NCI-H774 (cell line): ENCODE measurements at places on chromosomes 12 and 14.

GRCh38 chr12:53211476-53212381 lies 4.7 kb upstream of the ITGB7 start:
- DNase-seq = no peak

DNA sequence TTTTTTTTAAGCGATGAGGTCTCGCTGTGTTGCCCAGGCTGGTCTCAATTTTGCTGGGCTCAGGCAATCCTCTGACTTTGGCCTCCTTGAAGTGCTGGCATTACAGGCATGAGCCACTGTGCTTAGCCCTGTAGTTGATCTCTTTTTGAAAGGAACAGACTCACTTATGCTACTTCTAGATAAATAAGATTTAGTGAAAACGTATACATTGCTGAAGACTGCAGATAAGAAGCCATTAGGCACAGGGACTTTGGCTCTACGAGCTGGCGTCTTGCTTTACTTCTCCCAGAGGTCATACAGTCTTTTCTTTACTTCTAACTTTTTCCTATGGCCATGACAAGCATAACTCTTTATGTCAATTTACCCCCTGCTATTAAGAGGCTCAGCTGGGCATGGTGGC lies 9.4 kb downstream of the PTGR2 start:
- DNase-seq = no peak

DNA sequence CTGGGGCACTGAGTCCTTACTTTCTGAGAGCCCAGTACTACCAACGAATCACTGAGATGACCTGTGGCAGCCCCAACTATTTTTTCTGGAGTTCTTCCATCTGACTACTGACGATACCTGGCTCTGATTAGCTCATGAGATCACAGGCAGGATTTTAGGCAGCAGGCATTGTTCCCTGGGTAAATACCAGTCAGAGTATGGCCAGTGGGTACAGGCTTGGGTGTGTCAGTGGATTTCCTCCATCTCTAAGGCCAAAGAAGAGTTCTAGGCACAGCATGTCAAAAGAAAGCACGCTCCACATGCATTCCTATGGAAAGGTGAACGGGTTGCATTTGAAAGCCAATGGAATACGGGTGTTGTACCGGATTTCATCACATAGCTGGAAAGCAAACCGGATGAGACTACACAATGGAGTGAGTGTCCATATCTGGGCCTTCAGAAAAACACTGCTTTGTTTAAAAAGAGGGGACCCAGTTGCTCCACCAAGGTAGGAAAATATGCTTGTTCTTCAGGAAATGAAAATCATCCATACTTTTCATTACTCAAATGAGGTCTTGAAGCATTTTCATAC lies 55.0 kb downstream of the PAX9 start:
- DNase-seq = peak; percentile 22

DNA sequence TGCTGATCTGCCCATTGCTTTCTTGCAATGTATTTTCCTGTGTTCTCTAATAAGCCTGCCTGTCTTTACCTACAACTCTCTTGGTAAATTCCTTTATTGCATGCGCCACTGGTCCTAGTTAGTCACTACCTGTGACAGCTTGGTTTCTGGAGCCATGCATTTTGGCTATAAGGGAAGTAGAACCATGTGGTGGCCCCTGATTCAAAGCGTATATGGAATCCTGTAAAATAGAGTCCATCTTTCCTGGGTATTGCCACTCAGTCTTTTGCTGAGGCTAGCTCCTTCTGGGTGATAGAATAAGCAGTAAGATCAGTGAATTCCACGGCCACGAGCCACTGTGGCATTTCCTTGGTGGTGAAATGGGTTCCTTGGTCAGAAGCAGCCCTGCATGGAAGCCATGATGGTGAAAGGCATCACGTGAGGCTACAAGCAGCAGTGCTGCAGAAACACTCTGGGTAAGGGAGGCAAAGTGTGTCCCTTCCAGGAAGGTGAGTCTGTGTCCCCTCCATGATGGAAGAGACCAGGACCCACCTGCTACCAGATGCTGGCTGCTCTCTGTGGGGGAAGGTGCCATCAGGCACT lies 19.6 kb downstream of the TNFAIP2 start:
- no peak for DNase-seq

DNA sequence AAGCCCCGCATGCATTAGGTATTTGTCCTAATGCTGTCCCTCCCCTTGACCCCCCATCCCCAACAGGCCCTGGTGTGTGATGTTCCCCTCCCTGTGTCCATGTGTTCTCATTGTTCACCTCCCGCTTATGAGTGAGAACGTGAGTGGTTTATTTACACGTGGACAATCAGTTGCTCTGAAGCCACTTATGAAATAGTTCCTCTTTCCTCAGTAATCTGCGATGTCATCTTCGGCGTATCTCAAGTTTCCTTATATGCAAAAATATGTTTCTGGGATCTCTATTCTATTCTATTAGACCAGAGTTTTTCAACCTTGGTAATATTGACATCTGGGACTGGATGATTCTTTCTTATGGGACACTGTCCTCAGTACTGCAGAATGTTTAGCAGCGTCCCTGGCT lies 56.0 kb upstream of the DCD start:
- DNase-seq = no peak

DNA sequence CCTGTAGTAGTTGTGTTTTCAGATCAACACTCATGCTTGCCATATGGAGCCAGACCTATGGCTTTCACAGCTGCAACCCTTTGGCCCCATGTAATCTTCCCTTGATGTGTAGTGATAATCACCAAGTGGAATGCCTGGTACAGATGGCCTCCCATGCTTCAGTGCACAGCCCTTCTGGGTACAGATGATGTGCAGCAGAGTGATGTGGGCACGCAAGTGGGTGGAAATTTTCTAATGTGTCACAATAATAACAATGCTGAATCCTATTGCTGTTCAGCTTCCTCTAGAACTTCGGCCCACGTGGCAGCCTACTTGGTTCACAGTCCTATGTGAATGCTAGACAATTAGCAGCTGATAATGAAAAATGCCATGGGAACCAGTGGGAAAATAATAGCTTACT lies 188.1 kb downstream of the SNAPC1 start:
- no peak for DNase-seq

DNA sequence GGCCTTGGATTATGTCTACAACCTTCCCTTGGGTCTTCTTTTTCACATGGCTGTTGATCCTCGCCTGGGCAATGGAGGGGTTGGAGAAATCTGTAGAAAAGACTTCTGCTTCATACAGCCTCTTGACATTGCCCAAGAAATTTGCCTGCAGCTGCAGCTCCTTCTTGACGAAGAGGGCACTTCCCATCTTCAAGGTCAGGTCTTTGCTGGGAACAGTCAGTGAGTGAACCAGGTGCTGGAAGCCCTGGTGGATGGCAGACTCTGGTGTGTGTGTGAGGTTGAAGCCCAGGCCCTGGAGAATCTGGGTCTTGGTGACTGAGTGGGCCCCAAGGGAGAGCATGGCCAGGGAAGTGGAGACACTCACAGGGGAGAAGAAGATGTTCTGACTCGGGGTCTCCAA lies 6.7 kb downstream of the SERPINA9 start:
- no peak for DNase-seq

DNA sequence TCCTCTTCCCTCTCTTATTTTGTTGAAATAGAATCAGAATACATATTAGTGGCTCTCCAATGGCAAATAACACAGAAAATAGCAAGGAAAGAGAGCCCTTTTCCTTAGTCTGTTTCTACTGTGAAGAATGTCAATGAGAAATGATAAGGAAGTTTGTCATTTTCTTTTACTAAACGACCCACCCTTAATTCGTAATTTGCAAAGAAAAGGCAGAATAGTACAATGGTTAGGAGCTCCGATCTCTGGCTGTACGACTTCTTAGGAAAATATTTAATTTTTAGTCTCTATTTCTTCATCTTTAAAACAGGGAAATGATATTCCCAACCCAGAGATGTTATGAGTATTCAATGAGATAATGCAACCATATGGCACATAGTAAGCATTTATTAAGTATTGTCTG lies 6.0 kb downstream of the PAX9 start:
- DNase-seq = no peak

DNA sequence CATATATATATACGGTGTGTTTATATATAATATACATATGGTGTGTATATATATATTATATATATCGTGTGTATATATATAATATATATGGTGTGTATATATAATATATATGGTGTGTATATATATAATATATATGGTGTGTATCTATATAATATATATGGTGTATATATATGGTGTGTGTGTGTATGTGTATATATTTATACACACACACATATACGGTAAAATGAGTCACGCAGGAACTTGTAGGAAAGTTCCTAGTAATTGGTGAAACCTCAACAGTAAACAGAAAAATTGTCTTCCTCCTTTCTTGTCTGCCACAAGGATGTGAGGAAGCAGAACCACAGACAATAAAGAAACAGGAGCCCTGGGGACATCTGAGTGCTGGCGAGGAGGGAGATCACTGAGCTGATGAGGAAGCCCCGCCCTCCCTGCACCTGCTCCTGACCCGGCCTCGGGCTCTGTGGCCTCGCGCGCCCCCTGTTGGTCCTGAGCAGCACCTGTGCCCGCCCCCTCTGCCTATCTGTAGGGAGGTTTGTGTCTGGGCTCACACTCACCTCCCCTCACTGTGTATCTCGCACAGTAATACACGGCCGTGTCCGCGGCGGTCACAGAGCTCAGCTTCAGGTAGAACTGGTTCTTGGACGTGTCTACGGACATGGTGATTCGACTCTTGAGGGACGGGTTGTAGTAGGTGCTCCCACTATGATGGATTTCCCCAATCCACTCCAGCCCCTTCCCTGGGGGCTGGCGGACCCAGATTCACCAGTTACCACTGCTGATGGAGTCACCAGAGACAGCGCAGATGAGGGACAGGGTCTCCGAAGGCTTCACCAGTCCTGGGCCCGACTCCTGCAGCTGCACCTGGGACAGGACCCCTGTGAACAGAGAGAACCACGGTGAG lies 1079.4 kb downstream of the TMEM121 start:
- no peak for DNase-seq

GRCh38 chr12:32183650-32184049 lies 77.0 kb downstream of the BICD1 start:
- no peak for DNase-seq

DNA sequence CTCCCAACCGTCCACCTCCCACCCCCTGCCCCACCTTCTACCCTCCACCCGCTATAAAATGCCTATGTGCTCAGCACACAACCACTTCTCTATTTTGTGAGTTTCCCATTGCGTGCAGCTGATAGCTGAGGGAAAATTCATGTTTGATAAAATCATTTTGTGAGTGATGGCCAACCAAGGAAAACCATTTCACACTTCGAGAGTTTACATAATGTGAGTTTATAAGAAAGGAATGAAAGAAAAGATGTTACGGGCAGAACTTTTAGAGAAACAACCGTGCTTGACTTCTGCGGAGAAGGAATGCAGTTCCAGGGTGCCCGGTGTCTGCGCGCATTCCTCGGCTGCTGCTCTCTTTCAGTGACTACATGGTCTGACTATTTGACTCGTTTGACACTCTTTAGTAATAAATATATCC lies 140.9 kb downstream of the EFCAB11 start:
- no peak for DNase-seq

DNA sequence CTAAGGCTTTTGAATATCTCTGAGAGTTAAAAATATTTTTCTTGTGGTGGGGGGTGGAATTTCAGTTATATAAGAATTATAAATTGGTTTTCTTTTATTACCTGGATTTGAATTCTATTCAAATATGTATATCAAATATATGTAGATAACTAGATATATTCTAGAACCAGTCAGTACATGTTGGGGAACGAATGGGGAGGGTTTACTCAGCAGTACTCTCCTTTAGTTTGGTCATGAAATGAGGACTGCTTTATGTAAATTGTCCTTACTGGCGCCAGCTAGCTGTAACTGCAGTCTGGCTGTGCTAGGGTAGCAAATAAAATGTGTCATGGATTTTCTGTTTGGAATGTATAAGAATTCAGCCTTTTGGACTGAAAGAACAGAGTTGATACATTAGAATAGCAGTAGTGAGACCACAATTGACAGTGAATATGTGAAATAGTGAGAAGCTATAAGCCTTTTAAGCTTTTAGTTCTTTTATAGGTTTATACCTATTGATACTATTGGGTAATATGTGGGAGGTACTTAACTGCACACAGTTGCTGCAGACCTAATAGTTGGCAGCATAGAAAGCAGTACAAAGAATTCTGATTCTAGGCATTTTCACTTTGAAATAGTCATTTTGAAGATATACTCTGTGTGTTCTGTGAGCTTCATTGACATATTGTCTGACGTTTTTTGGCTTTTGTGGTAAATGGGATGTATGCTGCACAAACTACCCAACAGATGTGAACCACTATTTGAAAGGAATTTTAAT lies 29.0 kb downstream of the ATF7IP start:
- peak; percentile 82 for DNase-seq

- no peak for DNase-seq
These were observed 201.5 kb upstream of the CAND1 start for GRCh38 chr12:67067453-67068203.

DNA sequence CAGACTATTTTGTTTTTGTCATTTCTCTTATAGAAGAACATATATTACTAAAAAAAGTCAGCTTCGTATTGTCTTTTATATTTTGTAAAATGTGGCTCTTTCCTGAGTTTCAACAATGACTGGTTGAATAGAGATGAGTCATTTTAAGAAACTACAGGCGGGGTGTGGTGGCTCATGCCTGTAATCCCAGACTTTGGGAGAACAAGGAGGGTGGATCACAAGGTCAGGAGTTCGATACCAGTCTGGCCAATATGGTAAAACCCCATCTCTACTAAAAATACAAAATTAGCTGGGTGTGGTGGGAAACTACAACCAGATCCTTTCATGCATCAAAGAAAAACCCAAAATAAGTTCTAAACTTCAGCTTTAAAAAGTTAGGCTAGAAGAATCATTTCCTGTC lies 28.8 kb downstream of the HECTD4 start:
- no peak for DNase-seq

DNA sequence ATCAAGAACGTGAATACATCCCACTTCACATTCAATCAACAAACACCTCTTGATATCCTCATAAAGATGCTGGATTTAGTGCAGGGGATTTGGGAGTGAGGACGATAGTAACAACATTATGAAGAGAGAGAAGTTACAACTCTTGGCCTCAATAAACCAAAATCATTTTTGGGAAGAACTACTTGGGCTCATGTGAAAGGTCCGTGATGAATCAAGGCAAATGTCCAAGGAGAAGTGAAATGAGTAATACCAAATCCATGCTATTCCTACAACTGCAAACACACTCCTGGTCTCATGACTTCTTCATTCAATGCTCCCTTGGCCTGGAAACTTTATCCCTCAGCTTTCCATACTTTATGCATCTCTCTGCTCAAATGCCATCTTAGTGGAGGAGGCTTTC lies 162.0 kb upstream of the LMNTD1 start:
- no peak for DNase-seq

DNA sequence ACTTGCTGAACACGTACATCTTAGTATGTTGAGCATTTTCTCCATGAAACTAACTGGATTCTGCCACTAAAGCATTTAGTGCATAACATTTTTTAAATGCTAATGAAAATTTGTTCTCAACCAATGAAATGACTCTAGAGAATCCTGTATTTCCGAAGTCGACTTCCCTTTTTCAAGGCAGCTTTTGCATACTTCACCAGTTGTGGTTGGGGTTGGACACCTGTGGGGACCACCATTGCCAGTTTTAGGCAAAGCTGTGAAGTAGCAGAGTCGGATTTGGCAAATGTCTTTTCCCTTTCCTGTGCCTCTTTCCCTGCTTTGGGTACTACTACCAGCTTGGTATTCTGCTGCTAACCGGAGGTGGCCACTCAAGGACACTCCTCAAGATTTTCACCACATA lies 349.2 kb downstream of the BCAT1 start:
- DNase-seq = no peak

GRCh38 chr14:51020024-51020710 lies 74.7 kb downstream of the TRIM9 start:
- no peak for DNase-seq
